Gastroesophageal sphincter (tissue), 4 donors: ENCODE measurements at places on chromosomes 7 and 10.

- H3K4me3 ChIP-seq, result no peak overlapping the region
- no peaks in the 10 kb centered on the region for H3K27me3 ChIP-seq
- H3K27ac ChIP-seq, result no peak overlapping the region
- no peaks in the 10 kb centered on the region for H3K36me3 ChIP-seq
Observed at GRCh38 chr7:150727381-150727780, 9.8 kb upstream of the GIMAP5 start.

DNA sequence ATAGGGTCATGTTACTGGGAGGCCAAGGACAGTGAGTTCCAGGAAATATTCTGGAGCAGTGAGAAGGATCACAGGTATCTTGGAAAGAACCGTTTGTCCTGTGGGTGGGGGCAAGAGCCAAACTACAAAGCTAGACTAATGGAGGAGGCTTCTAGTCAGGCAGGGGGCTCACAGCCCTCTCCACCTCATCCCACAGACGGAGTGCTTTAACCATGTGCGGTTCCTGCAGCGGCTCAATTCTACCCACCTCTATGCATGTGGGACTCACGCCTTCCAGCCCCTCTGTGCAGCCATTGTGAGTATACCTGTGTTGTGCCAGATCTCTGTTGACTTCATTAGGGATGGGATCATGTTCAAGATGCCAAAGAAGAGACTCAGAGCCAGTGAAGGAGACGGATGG lies 8.1 kb downstream of the SEMA4G start:
- no peaks in the 10 kb centered on the region for H3K27me3 ChIP-seq
- no peak overlapping the region for H3K27ac ChIP-seq
- H3K4me1 ChIP-seq, result no peaks in the 10 kb centered on the region

- H3K4me3 ChIP-seq, result no peak overlapping the region
- H3K4me1 ChIP-seq, result no peaks in the 10 kb centered on the region
- H3K27ac ChIP-seq, result no peak overlapping the region
- ATAC-seq, result no peak
- H3K27me3 ChIP-seq, result no peaks in the 10 kb centered on the region
- H3K36me3 ChIP-seq, result peaks cover 76% of the 10 kb centered on the region
Observed at GRCh38 chr7:30157204-30157603, 22.4 kb downstream of the MTURN start.

GRCh38 chr10:107168738-107169137 lies 4.2 kb upstream of the SORCS1 start:
- no peak for ATAC-seq
- no peak overlapping the region for H3K27ac ChIP-seq

DNA sequence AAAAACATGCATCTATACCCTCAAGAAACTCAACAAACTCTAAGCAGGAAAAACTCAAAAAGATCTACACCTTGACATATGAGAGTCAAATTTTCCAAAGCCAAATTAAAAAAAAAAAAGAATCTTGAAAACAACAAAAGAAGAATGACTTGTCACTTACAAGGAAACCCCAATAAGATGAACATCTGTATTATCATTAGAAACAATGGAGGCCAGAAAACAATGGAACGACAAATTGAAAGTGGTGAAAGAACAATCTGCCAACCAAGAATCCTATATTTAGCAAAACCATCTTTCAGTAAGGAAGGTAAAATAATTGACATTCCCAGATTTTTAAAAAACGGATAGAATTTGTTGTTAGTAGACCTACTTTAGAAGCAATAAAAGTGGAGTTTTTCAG lies 516.8 kb downstream of the ACTR3B start:
- no peak overlapping the region for H3K27ac ChIP-seq
- no peaks in the 10 kb centered on the region for H3K36me3 ChIP-seq
- H3K4me3 ChIP-seq, result no peak overlapping the region
- ATAC-seq, result no peak
- H3K27me3 ChIP-seq, result no peaks in the 10 kb centered on the region

- no peaks in the 10 kb centered on the region for H3K36me3 ChIP-seq
- H3K4me3 ChIP-seq, result no peak overlapping the region
- peaks cover 55% of the 10 kb centered on the region for H3K4me1 ChIP-seq
Observed at GRCh38 chr10:50516171-50516570, 107.6 kb downstream of the SGMS1 start.

DNA sequence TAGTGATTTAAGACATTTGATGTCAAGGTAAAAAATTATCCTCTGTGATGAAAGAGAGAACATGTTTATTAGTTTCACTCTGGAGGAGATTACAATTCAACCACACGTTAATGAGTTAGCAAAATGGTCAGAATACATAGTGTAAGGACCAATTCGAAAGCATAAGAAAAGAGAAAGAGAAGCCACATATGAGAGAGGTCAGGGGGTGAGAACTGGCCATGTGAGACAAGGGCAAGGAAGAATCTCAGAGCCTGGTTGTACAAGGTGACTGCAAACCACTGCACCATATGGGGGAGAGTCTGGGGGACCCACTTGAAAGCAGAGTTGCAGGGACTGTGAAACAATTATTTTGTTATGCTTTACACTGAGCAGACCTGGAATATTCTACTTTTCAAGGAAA lies 27.7 kb upstream of the BET1 start:
- ATAC-seq, result no peak
- H3K27me3 ChIP-seq, result no peaks in the 10 kb centered on the region
- no peak overlapping the region for H3K27ac ChIP-seq
- H3K36me3 ChIP-seq, result no peaks in the 10 kb centered on the region

DNA sequence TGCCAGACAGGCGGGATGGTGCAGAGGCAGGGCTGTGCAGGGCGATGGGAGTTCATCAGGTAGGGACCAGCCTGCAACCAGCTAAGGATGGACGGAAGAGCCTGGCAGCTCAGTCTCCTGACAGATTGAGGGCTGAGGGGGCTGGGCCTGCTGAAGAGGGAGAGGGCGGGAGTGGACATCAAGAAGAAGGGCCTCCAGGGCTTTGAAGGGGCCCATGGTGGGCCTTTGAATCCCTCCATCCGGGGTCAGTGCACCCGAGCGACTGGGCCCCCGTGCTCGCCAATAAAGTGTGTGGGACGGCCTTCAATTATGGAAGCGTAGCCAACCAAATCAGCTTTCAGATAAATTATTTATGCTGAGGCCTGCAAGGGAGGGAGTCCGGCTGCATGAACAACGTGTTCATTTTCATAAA lies 431.2 kb downstream of the RPS24 start:
- no peak overlapping the region for H3K27ac ChIP-seq
- H3K4me1 ChIP-seq, result no peaks in the 10 kb centered on the region
- no peaks in the 10 kb centered on the region for H3K27me3 ChIP-seq
- H3K36me3 ChIP-seq, result no peaks in the 10 kb centered on the region

DNA sequence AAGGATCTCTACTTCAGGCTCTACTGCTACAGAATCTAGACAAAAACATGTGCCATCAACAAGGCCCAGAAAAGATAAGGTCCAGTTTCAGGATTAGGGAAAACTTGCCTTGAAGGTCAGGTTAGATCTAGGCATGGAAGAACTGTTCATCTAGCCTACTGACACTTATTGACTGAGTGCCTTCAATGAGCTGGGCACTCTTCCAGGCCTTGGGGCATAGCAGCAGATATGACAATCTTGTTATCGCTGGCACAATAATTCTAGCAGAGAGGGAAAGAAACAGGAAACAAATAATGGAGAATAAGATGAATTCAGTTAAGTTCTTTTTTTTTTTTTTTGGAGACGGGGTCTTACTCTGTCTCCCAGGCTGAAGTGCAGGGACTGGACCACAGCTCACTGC lies 71.6 kb downstream of the ADCYAP1R1 start:
- H3K4me1 ChIP-seq, result no peaks in the 10 kb centered on the region
- H3K27me3 ChIP-seq, result peaks cover 10% of the 10 kb centered on the region
- no peak for ATAC-seq
- no peak overlapping the region for H3K27ac ChIP-seq
- no peak overlapping the region for H3K4me3 ChIP-seq

GRCh38 chr7:45176886-45177731 lies 19.5 kb downstream of the RAMP3 start:
- ATAC-seq, result no peak
- no peaks in the 10 kb centered on the region for H3K36me3 ChIP-seq
- H3K27ac ChIP-seq, result no peak overlapping the region
- peaks cover 30% of the 10 kb centered on the region for H3K27me3 ChIP-seq
- H3K4me3 ChIP-seq, result no peak overlapping the region

GRCh38 chr10:97894092-97894491 lies 44.4 kb downstream of the GOLGA7B start:
- no peak for ATAC-seq
- H3K4me3 ChIP-seq, result no peak overlapping the region
- H3K27ac ChIP-seq, result no peak overlapping the region
- H3K4me1 ChIP-seq, result no peaks in the 10 kb centered on the region
- H3K36me3 ChIP-seq, result no peaks in the 10 kb centered on the region

- H3K4me1 ChIP-seq, result no peaks in the 10 kb centered on the region
- peaks cover 15% of the 10 kb centered on the region for H3K36me3 ChIP-seq
- peak; percentile 76 for ATAC-seq
- no peaks in the 10 kb centered on the region for H3K27me3 ChIP-seq
Observed at GRCh38 chr10:125084614-125085257, 75.6 kb downstream of the CTBP2 start.

DNA sequence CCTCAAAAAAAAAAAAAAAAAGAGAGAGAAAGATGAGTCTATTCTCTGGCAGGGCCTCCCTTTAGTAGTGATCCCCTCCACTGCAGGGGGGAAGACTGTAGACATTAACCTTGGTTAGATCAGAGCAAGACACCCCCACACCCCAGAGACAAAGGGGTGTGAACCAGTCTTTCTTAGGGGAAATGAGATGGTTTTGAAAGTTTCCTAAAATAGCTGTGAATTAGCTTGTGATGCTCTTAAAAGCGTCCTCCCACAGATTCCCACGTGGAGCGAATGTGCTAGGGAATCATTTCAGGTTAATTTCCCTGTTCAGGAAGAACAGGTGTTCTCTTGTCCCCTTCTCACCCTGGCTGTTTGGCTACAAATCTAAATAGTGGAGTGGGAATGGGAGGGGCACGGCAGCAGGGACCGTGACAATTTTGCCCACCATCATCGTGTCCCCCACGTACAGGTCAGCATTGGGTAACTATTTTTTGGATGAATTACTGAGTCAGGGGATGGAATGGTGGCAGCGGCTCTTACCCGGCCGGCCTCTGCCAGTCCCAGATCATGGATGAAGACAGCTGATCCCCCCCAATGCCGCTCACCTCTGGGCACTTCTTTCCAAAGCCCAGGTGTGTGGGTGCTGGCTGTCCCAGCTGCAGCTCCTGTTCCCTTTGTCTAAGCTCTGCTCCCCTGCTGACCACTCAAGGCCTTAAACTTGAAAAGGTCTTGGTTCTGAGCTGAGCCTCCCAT lies 152.9 kb downstream of the CCDC3 start:
- no peak overlapping the region for H3K27ac ChIP-seq
- no peak for ATAC-seq
- H3K4me3 ChIP-seq, result no peak overlapping the region
- H3K27me3 ChIP-seq, result no peaks in the 10 kb centered on the region
- no peaks in the 10 kb centered on the region for H3K36me3 ChIP-seq

DNA sequence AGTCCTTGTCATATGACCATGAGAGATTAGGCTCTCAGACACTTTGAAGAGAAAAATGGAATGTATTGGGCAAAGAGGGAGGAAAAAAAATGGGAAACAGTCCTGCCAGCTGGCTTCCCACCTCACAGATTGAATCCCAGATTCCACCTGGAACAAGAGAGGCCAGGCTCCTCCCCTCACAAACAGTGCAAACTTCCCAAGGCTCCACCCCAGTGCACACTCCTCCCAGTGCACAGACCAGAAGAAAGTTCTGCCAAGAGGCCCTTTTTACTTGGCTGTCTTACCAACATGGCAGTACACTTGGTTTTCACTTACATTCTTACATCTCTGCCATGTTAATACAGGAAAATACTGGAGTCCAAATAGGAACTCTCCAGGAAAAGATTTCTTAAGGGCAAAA lies 202.3 kb downstream of the AHR start:
- no peaks in the 10 kb centered on the region for H3K27me3 ChIP-seq
- H3K4me1 ChIP-seq, result no peaks in the 10 kb centered on the region
- no peak overlapping the region for H3K4me3 ChIP-seq
- ATAC-seq, result no peak
- no peaks in the 10 kb centered on the region for H3K36me3 ChIP-seq
- no peak overlapping the region for H3K27ac ChIP-seq

- H3K4me1 ChIP-seq, result no peaks in the 10 kb centered on the region
- no peak overlapping the region for H3K4me3 ChIP-seq
- ATAC-seq, result no peak
- peaks cover 11% of the 10 kb centered on the region for H3K27me3 ChIP-seq
- H3K27ac ChIP-seq, result no peak overlapping the region
Observed at GRCh38 chr10:110540031-110540430, 27.5 kb upstream of the SMC3 start.

- no peaks in the 10 kb centered on the region for H3K36me3 ChIP-seq
- no peaks in the 10 kb centered on the region for H3K27me3 ChIP-seq
- no peak overlapping the region for H3K27ac ChIP-seq
- ATAC-seq, result no peak
- H3K4me1 ChIP-seq, result peaks cover 19% of the 10 kb centered on the region
Observed at GRCh38 chr10:44908066-44908749, 2.9 kb upstream of the TMEM72 start.

DNA sequence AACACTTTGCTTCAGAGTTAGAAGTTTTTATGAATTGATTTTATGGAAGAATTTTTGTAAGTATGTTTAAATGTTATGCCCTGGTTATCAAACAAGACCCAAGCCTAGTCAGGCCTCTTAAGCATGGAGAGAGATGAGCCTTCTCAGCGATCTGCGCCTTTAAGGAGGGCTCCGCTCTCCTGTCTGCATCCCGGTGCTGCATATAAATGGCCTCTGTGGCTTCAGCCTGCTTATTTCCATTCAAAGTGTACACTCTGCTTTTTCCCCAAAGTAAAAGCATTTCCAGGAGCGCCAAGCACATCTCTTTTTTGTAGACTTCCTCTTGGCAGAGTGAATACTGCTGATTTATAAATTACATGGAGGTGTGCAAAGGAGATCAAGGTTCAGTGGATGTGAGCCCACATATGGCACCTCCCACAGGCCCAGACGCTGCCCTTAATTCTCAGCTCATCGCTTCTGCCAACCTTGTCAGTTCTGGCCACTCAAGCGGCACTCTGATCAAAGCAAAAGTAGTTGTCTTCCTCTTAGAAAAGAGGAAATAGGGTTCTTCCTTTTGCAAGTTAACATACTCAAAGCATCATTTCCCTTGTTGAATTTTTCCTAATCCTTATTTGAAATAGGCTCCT lies 70.0 kb upstream of the SFMBT2 start:
- no peak overlapping the region for H3K4me3 ChIP-seq
- no peak overlapping the region for H3K27ac ChIP-seq
- no peak for ATAC-seq
- H3K4me1 ChIP-seq, result no peaks in the 10 kb centered on the region
- peaks cover 23% of the 10 kb centered on the region for H3K27me3 ChIP-seq

GRCh38 chr10:27513451-27514191 lies 9.5 kb downstream of the RAB18 start:
- H3K4me3 ChIP-seq, result no peak overlapping the region
- peaks cover 33% of the 10 kb centered on the region for H3K4me1 ChIP-seq
- no peak for ATAC-seq
- H3K36me3 ChIP-seq, result no peaks in the 10 kb centered on the region

GRCh38 chr7:19489162-19489820 lies 219.5 kb downstream of the POLR1F start:
- no peak for ATAC-seq
- no peaks in the 10 kb centered on the region for H3K36me3 ChIP-seq
- no peaks in the 10 kb centered on the region for H3K27me3 ChIP-seq
- H3K4me3 ChIP-seq, result no peak overlapping the region
- H3K4me1 ChIP-seq, result no peaks in the 10 kb centered on the region
- no peak overlapping the region for H3K27ac ChIP-seq
